ENCODE measurements at places on chromosomes 7 and 10.

DNA sequence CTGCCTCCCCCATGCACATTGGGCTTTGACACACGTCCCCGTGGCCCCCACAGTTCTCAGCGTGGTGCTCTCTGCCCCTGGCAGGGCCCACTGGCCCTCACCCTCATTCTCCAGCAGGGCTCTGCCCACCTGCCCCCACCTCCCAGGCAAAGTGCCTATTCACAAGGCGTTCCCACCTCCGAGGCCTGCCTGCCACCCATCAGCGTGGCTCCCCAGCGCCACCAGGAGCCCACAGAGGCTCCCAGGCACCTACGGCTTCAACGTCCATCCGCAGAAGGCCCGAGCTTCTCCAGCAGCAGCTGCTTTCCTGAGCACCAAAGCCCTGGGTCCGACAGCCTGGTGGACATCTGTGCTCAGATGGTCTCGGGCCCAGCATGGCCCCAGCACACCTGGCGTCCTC is 211.8 kb upstream of the PPP2R2D start:
- DNase-seq = no peak

- no peak for DNase-seq
These were observed 114.5 kb downstream of the MYOF start for GRCh38 chr10:93367664-93368063.

- no peak for DNase-seq
These were observed 6.7 kb downstream of the SLC37A3 start for GRCh38 chr7:140391634-140392033.

DNA sequence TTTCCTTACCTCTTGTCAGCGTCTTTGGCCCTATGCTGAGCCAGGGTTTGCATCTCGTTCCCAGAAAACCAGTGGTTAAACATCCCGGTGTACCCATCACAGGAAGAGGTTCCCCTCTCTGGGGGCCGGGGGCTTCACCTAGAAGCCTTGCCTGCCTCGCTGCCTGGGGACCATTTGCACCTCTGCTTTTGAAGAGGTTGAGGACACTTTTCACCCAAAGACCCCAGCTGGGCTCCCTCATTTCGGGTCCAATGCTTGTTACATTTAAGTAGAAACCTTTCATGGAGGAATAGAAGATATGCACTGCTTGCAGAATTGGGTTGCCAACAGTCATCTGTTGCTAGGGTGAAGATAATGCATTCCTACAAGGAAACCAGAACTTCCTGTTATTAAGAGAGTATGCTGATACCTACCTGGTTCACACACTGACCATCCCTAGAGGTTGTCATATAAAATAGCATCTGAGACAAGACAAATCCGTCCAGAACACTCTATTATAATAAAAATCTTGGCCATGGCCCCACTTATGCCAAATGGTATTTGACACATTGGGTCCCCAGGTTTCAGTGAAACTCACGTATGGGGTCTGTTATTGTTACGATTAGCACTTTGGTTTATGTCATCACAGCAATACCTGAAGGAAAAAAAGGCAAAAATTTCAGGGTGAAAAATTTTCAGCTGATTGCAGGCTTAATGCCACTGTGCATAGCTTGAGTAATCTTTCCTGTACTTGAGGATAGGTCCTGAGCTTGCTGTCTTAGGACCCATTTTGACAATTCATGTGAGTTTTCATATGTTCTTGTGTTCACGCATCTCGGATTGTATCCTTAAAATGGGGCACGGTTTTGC is 917 bp downstream of the ZNF365 start:
- DNase-seq = no peak

DNA sequence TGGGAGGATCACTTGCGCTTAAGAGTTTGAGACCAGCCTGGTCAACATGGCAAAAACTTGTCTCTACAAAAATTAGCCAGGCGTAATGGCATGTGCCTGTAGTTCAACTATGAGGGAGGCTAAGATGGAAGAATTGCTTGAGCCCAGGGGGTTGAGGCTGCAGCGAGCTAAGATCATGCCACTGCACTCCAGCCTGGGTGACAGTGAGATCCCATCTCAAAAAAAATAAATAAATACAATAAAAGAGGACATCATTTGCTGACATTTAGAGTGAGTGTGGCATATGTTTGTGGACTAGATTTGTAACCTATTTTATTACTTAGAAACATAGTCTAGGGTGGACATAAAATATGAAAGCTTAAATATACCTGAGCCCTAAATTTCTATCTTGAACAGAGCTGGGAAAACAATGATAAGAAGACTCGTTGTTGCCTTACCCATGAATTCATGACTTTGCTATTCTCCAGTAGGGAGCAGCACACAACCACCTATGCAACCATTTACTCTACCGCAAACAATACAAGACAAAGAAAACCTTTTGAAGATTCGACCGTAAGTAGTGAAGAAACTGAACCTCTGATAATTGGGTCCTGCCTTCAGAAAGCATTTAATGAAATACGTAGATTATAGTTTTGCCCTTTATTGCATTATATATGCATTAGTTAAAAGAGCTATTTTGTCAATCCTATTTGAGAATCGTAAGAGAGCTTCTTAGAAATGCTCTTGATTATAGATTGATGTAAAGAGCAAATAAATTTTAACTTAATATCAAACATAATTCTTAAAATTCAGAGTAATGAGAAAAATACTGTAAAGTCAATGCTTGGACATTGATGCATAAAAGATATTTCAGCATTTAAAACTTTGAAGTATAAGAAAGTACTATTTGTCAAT is 83.5 kb downstream of the GNAT3 start:
- DNase-seq = no peak

DNA sequence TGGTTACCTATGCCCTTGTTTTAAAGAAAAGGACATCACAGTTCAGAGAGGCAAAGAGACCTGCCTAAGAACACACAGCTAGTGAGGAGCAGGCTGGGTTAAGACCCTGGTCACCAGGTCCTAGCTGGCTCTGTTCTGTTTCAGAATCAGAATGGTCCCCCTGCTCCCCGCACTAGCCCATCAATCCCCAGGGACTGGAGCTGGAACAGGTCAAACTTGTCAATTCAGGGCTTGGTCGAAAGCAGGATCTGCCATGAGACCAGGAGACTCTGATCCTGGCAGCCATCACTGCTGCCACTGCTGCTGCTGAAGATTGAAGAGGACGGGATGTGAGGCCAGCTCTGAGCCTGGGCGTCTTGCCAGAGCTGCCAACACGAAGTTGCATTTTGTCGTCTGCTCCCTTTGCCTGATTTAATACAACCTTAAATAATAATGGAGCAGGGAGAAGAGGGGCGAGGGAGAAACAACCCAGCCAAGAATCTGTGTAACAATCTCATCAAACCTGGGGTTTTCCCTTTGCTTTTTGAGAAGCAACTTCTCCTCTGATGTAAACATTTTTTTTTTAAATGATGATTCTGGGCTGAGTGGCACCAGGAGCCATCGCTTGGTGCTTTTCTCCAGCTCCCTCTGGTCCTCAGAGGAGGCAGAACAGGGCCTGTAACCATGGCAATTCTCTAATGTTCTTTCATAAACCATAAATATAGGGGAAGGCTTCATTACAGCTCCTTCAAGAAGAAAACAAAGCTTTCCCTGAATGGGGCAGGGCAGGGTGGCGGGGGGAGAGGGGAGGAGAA is 119.0 kb upstream of the SORCS3 start:
- no peak for DNase-seq

- no peak for DNase-seq
These were observed 83.5 kb upstream of the SLF2 start for GRCh38 chr10:100829097-100829870.

GRCh38 chr10:68223535-68224165 is 8.3 kb downstream of the ATOH7 start:
- no peak for DNase-seq

DNA sequence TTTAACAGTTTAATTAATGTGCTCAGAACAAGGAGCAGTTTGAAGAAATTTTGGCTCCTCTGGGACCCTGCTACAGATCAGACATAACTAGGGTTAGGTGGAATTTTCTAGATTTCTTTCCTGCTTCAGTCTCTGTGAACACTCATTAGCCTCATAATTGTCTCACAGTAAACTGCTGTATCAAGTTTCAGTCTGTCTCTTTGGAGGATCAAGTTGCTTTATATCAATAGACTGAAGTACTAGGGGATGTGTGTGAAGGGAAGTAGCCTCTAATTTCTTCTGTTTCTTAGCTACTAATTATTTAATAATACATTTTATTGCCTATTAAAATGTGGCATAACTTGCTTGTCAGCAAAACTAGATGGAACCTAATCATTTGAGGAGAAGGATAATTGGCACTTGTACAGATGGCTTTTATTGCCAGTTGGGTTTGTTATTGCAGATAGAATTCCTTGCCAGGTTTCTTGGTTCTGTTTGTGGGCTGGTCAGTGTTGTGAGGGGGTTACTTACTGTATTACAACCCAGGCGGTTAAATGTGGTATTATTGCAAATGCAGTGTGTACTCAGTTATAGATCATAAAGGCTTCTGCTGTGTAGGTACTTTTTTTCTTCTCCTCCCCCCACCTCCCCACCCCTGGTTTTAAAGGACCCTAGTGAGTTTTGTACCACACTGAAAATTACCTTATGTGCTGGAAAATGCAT is 758.0 kb downstream of the AUTS2 start:
- DNase-seq = no peak

GRCh38 chr7:98617960-98618418 is 904 bp downstream of the NPTX2 start:
- no peak for DNase-seq

GRCh38 chr10:69847458-69847857 is 45.8 kb downstream of the COL13A1 start:
- no peak for DNase-seq

DNA sequence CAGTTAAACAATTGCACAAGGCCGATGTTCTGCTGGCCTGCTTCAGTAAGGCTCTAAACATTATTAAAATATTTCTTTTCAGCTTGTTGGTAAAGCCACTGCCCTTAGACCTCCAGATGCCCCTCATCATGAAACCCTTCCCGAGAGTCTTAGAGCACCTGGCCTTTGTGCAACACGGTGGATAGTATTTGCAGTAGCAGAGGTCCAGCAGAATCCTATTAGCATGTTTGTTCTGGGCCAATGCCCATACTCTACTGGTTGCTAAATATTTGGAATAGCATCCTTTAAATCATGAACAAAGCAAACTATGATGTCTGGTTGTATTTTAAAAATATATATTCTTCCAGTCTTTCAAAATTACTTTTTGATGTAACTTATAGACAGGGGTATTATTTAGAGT is 584.6 kb downstream of the CNTNAP2 start:
- no peak for DNase-seq

DNA sequence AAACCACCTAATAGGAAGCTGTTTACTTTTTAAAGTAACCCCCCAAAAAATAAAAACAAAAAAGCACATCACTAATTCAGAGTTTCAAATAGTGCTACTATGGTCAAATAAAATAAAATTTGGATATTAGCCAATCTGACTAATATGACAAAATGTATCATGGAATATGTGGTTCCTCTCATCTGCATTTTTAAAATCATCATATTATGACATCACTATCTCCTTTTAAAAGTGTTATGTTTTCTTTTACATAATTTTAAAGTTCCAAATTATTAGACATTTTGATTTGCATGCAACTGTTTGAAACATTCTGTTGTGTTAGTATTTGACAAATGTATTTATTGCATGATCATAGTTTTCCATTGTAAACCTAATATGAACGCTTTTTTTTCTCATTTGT is 110.4 kb downstream of the AASS start:
- DNase-seq = no peak

GRCh38 chr10:70508912-70509756 is 30.6 kb downstream of the PALD1 start:
- DNase-seq = no peak

DNA sequence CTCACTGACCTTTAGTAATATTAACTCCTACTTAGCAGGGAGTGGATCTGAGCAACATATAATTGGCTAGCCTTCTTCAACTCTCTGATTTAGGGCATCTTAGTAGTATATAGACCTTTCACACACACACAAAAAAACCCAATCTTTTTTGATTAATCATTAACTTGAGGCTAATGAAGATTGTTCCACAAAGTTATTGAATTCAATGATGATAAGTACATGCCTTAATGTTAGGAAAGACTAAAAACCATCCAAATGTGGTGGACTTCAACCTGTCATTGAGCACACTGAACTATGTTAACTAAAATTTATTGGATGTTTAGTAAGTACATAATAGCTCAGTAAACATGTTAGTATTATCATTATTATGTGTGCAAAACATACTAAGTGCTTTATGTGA is 179.4 kb upstream of the SLC25A13 start:
- no peak for DNase-seq

GRCh38 chr10:20698837-20699236 is 198.3 kb downstream of the NEBL start:
- DNase-seq = no peak

GRCh38 chr10:106341356-106341755 is 823.1 kb downstream of the SORCS1 start:
- DNase-seq = no peak

DNA sequence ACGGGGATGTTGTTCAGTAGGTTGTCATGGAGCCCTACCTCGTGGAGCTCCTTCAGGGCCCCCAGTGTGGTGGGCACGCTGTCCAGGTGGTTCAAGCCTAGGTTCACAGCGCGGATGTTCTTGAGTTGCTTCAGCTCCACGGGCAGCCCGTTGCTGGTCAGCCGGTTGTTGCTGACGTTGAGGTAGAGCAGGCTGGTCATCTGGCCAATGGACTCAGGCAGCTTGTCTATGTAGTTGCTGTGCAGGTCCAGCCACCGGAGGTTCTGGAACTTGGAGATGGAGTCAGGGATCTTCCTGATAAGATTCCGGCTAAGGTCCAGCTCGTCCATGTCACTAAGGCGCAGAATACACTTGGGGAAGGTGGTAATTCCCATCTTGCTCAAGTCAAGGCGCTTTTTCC is 26.0 kb downstream of the LRRC18 start:
- DNase-seq = no peak

- DNase-seq = no peak
These were observed 16.8 kb downstream of the CALU start for GRCh38 chr7:128755819-128756476.

DNA sequence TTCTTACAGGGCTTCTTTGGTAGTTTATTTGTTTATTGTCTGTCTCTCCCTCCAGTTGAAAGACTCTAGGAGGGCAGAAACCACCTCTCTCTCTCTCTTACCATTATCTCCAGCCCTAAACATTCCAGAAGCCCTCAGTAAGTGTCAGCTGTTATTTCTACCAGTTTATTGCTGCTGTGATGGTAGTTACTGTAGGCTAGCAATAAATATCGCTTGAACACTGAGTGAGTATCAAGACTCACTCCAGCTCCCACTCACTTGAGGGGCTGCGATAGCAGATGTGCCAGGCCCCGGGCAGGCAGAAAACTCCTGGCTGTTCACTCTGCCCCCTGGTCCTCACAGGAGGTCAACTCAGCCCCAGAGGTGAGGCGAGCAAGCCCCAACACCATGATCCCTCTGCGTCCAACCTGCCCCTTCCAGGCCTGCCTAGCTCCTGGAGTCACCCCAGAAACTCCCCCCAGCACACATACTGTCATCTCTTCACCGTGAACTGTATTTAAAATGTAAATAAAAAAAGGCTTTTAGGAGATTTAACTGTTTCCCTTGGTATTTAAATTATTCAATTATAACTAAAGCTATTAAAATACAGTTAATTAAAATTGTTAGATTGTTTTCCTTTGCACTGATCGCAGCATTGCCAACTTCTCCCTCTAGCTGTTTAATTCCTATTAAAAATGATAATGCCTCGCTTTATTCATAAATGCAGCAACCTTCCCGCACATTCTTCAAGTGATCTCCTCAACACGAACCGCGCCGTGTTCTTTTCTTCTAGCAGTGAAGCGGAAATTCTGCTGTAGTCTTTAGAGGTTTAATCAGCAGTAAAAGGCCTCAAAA is 321.1 kb upstream of the ZMIZ1 start:
- DNase-seq = no peak

GRCh38 chr7:88041583-88041982 is 107.5 kb downstream of the ADAM22 start:
- no peak for DNase-seq

Measured in activated naive CD4-positive, alpha-beta T cell treated with Interleukin-2 at 50 U/mL for 16 hours (primary cell).